ENCODE measurements at places on chromosomes 1 and 21. TPM values are rescaled to one million over a fixed set of nuclear protein-coding genes. Genes with fewer than 3 reads are reported as not detected.
A peak's percentile ranks its signal among the peaks of the same experiment; 100 is the strongest.

The CRYBG2 gene
- total RNA-seq = 7.1 TPM

The TBX15 gene
- total RNA-seq = 3.8 TPM

DNA sequence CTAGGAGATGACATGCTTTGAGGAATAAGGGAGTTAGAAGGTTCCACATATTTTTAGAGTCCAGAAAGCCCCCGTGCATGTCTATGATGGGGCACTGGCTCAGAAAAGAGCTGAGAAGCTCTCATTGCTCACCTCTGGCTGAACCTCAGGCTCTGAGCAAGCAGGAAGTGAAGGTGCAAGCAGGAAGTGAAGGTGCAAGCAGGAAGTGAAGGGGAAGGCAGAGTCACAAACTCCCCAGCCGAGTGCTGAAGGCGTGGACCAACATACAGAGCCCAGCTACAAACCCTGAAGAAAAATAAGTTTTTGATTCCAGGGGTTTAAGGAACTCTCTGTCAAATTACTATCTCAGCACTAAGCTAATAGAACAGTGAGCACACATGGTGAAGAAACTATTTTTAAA lies 7.0 kb downstream of the KRTAP10-8 start:
- DNase-seq = no peak

- no peak for DNase-seq
These were observed 51.3 kb downstream of the UBE4B start for GRCh38 chr1:10084045-10084444.

- peak; percentile 81 for DNase-seq
These were observed 749 bp downstream of the CITED4 start for GRCh38 chr1:40861224-40862003.

Data from hepatocyte (in vitro differentiated cells).